ENCODE measurements at places on chromosomes 2 and 18. TPM values are rescaled to one million over a fixed set of nuclear protein-coding genes. Genes with fewer than 3 reads are reported as not detected.

Gene SLC38A11
- polyA plus RNA-seq: 1.0 TPM

Gene DPP4
- polyA plus RNA-seq: 0.11 TPM

Gene FEV
- polyA plus RNA-seq: not detected

Gene CROCC2
- polyA plus RNA-seq: not detected

Gene PTPN18
- polyA plus RNA-seq: 4.4 TPM

Gene ST8SIA3
- 381 TPM for polyA plus RNA-seq

Gene CDK15
- polyA plus RNA-seq: not detected

Measured in Purkinje cell (primary cell).